ENCODE measurements at places on chromosomes 4 and X.

- DNase-seq = no peak
Measured at GRCh38 chrX:94435799-94436198, 761.8 kb downstream of the FAM133A start.

GRCh38 chrX:9935436-9935835 lies 31.7 kb upstream of the CLDN34 start:
- no peak for DNase-seq

DNA sequence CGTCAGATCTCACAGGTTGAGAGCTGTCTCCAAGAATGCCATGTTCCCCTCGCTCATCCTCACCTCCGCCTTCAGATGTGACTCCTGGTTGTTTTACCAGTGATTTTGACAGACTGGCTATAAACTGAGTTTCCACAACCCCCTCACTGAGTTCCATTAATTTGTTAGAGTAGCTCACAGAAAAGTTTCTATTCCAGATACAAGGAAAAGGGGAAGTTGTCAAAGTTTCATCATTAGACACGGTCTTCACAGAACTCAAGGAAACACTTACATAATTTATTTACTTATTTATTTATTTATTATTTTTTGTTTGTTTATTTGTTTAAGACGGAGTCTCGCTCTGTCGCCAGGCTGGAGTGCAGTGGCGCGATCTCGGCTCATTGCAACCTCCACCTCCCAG lies 55.7 kb upstream of the IQSEC2 start:
- DNase-seq = no peak

- DNase-seq = no peak
Measured at GRCh38 chr4:156829201-156829873, 142.3 kb downstream of the PDGFC start.

GRCh38 chr4:33060674-33061542 lies 2340.7 kb downstream of the PCDH7 start:
- no peak for DNase-seq
